Fibroblast of the aortic adventitia (primary cell): ENCODE measurements at places on chromosomes 1 and 21. TPM values are rescaled to one million over a fixed set of nuclear protein-coding genes. Genes with fewer than 3 reads are reported as not detected.

Gene ADAMTS1
- total RNA-seq = 284 and 390 TPM in 2 replicates

Gene CCDC27
- total RNA-seq = not detected in 2 replicates

Gene RASSF5
- total RNA-seq = 4.1 and 6.6 TPM in 2 replicates

Gene TTC39A
- total RNA-seq = 0.25 and 2.0 TPM in 2 replicates

Gene B3GALT5
- 0.18 TPM in 1 of 2 replicates, not detected in the other for total RNA-seq

Gene MFSD2A
- total RNA-seq = 0.49 and 2.3 TPM in 2 replicates

Gene MTARC1
- total RNA-seq = 0.72 and 4.3 TPM in 2 replicates

Gene ILDR2
- 0.09 and 0.25 TPM in 2 replicates for total RNA-seq

Gene C8A
- total RNA-seq = not detected in 2 replicates
